NCI-H187 (cell line): ENCODE measurements at places on chromosomes 7 and 10.

- DNase-seq = no peak
These were observed 209.9 kb downstream of the NRG3 start for GRCh38 chr10:82084904-82085303.

DNA sequence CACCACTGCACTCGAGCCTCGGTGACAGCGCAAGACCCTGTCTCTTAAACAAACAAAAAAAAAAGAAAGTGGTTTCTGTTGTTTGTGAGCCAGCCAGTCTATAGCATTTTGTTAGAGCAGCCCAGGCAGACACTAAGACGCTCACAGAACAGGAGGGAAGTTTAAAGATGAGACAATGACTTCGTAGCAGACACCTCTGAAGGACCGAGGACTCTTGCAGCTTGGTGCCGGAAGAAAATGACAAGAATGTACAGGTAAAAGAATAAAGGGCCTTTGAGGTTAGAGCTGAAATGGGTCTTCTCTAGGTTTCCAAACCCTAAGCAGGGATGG, 39.7 kb downstream of the MACROH2A2 start:
- no peak for DNase-seq

GRCh38 chr10:63391812-63392211, 74.0 kb downstream of the JMJD1C start:
- DNase-seq = no peak

- no peak for DNase-seq
These were observed 256.9 kb downstream of the PLXDC2 start for GRCh38 chr10:20073167-20073566.

DNA sequence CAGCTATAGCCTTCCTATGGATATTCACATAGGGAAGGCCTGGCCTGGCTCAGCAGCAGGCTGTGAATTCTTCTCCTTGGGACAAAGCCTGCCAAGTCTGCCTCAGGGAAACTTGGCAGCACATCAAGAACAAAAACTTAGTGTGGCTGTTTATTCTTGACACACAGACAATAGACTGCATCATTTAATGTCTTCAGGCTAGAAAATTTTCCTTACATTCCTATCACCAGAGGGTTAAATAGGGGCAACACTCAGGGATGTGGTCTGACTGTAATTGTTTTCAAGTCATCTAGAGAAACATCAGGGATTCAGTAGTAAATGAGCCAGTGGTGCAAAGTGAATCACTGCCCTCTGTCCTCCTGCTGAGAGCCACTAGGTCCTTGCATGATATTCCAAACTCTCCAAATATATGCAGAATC, 137.3 kb downstream of the SEMA3C start:
- no peak for DNase-seq

DNA sequence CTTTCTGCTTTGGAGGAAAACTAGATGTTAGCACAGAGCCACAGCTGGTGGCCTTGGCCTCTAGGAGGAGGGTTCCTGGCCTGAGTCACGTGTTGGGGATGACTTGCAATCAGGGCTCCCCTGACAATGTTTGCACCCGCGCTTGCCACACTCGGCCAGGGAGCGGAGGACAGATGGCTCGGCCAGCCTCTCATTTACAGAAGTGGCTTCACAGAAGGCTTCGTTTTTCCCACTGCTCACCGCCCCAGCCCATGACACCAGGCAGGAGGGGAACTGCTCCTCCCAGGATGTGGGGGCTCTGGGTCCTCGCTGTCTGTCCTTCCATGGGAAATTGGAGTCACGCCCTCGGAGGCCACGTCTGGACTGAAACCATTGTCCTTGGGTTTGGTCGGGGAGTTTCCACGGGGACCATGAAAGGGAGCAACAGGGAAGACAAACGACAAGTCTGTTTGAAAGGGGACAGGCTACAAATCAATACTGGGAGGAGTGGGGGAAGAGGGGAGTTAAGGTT, 49.6 kb upstream of the UBE3C start:
- no peak for DNase-seq
